Activated naive CD8-positive, alpha-beta T cell treated with anti-CD3 and anti-CD28 coated beads, Interleukin-2, amount 50 U/mL, for 16 hours (primary cell): ENCODE measurements at places on chromosomes 11 and 22.

GRCh38 chr22:27504360-27505253 is 296.9 kb downstream of the MN1 start:
- no peak for DNase-seq

GRCh38 chr11:120167659-120168058 is 29.7 kb upstream of the TRIM29 start:
- no peak for DNase-seq

GRCh38 chr22:31958625-31959239 is 14.4 kb downstream of the YWHAH start:
- DNase-seq, result no peak

- DNase-seq, result no peak
Measured at GRCh38 chr11:27209562-27210005, 153.4 kb downstream of the CCDC34 start.

GRCh38 chr11:2898366-2899079 is 12.9 kb upstream of the CDKN1C start:
- DNase-seq, result peak; percentile 23

- no peak for DNase-seq
Measured at GRCh38 chr11:105878510-105878909, 143.5 kb downstream of the MSANTD4 start.

- DNase-seq, result no peak
Measured at GRCh38 chr11:57652662-57653061, 3.0 kb upstream of the YPEL4 start.

DNA sequence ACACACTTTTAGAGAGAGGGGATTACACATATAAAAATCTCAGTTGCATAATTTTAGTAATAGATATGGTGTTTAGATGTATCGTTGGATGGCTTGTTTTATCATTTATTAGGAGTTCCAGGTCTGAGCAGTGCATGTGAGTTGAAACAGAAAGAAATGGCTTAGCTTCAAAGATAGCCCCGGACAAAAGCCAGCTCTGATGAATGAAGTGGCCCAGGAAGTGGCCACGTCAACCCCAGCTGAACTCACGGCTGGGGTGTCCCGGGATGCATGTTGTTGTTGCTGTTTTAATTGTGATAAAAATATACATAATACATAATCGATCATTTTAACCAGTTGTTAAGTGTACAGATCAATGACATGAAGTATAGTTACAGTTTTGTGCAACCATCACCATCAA is 1513.6 kb downstream of the BRD1 start:
- DNase-seq, result no peak

DNA sequence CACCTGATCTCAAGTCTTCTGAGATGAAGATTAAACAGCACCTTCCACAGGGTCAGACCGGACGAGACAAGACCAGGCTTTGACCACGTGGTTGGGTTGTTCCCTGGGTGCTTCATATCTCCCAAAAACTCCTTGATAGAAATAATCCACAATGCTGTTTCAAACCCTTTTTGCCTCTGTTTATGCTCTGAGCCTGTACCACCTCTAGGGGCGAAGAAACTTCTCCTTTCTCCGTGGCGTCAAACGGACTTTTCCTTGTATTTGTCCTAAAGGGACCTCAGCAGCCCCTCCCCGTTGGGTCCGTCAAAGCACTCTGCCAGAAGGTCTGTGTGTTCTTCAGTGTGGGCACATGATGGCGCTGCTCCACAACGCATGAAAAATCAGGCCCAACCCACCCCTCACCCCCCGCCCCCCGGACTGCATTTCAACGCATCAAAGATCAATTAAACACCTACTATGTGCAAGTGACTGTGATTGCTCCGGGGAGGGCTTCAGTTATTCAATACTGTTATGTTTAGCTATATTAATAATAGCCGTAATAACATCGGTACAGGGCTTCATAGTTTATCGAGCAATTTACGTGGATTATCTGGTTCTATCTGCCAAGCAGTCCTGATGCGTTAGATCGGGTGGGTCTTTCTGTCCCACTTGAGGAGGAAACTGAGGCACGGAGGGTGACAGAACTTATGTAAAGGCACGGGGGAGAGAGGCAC is 17.3 kb upstream of the EIF3D start:
- DNase-seq, result no peak

DNA sequence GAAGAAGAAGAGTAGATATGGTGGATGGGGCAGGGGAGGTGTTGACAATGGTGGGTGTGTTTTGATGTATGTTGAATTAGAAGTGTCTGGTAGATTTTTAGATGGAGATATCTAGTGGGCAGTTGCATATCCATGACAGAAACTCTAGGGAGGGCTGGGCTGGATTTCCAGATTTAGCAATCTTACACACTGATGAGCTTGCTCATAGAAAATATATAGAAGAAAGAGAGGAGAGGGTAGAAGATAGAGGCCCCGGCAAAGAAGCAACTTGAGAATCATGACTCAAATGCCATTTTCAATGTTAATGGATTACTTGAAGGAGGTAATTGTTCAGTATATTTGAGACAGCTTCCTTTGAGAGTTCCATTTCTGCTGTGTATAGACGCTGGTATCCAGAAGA is 8.2 kb downstream of the REXO2 start:
- no peak for DNase-seq

- no peak for DNase-seq
Measured at GRCh38 chr11:10139656-10140055, 154.4 kb downstream of the SBF2 start.

GRCh38 chr11:16778286-16778685 is 39.8 kb downstream of the C11orf58 start:
- DNase-seq, result no peak

GRCh38 chr11:32316858-32317642 is 118.3 kb downstream of the WT1 start:
- DNase-seq, result no peak

GRCh38 chr11:120708511-120709183 is 197.1 kb downstream of the GRIK4 start:
- no peak for DNase-seq

DNA sequence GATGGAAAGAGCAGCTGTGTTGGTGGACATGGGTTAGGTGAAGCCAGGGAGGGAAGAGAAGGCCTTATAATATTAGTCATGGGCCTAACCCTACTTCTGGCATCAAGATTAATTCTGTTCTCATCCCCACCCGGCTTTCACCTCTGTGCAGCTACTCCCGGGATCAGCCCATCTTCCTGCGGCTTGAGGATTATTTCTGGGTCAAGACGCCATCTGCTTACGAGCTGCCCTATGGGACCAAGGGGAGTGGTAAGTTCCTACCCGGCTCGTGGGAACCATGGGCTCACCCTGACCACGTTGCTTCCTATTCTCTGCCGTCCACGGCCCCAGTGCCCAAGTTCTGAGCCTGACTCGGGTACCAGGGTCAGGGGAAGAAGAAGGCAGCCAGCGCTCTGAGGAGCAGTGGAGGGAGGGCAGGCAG is 51.6 kb downstream of the ST3GAL4 start:
- no peak for DNase-seq

DNA sequence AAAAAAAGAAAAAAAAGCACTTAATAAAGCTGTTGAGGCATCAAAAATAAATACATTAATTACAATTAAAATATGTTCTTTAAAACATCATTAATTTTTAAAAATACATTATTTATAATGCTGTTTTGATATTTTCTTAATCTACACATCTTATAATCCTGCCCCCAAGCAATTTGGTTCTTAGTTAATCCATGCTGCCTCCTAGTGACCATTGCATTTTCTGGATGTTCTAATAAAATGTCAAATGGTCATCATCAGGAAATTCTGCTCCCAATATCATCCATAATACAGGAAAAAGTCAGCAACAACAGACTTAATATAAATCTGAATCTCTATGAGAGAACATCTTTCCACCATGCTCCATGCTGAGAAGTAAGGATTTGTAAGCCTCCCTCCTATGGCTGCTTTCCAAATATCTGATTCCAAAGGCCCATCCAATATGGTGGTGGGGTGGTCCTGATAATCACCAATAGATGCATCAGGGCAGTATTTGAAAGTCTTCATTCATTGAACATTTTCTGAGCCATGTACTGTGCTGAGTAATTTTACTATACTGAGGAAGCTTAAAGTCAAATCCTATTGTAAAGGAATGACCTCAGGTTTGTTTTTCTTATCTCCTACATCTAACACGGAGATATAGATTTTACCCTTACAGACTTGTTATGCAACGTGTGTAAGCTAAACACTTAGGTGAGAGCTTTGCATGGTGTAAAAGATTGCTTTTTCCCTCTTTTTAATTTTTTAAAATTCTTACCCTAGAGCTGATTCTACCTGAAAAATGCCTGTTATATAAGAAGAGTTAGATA is 124.7 kb upstream of the BMAL1 start:
- DNase-seq, result no peak

GRCh38 chr11:123580557-123581275 is 73.7 kb downstream of the SCN3B start:
- peak; percentile 43 for DNase-seq
